ENCODE measurements at places on chromosomes 11 and 22.

DNA sequence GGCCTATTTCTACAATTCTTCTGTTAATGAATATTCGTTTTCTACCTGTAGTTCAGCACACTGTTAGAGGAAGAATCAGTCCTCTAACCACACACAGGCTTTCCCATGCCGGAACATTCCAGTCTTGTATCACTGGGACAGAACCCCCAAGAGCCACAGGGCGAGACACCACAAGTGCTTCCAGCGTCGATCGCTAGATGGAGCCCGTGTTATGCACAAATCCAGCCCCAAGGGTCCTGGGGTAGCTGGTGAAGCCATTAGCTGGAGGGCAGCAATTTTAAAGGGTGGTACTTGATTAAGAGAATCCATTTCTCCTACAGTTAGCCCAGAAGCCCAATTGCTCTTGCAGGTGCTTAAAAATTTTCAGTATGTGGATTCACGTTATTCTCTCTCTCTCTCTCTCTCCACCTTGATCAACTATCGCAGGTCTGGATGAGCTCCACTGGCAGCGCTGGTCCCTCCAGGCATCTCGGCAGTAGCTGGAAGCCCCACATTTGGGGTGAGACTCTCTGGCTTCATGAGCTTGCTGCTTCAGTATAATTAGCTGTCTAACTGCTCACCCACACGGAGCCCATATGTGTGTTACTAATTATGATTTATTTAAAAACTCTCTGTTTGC lies 148.2 kb upstream of the SNX19 start:
- DNase-seq: no peak

DNA sequence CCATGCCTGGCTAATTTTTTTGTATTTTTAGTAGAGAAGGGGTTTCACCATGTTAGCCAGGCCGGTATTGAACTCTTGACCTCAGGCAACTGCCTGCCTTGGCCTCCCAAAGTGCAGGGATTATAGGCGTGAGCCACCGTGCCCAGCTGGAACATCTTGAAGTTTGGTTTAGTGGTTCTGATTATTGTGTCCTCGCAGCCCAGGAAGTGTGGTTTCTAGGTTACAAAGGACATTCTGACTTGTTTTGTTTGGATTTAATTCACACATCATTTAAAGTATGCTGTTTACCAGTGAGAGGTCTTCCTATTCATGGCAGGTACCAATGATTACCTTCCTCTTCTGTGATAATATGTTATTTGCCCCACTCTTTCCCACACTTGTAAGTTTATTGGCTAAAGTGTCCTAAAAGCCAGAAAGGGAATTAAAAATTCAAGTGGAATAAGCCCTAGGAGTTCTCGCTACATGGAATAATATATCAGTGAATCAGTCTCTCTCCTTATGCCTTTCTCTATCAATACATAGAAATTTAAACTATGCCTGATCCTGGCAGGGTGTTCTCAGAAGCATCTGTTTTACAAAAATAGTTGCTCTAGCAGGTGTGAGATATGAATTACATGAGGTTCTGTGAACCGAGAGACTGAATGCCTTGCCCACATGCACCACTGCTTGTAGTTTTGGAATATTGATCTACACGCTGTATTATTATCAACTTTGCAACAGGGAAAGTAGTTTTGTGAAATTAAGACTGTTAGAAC lies 263.1 kb downstream of the DDX10 start:
- DNase-seq: no peak

- DNase-seq: no peak
Measured at GRCh38 chr11:13009921-13010748, 1.0 kb downstream of the RASSF10 start.

- no peak for DNase-seq
Measured at GRCh38 chr11:107564877-107565218, 687 bp downstream of the ALKBH8 start.
